ENCODE measurements at places on chromosomes 2 and 18. TPM values are rescaled to one million over a fixed set of nuclear protein-coding genes. Genes with fewer than 3 reads are reported as not detected.

SAG gene
- not detected for total RNA-seq

GLI2 gene
- total RNA-seq: 26.1 TPM

ZRANB3 gene
- 6.1 TPM for total RNA-seq

ROCK2 gene
- 28.1 TPM for total RNA-seq

UGT1A10 gene
- total RNA-seq: 0.49 TPM

CNDP1 gene
- not detected for total RNA-seq

AP1S3 gene
- total RNA-seq: 26.3 TPM

ERBB4 gene
- not detected for total RNA-seq

GALNT13 gene
- 10.7 TPM for total RNA-seq

DNER gene
- 11.1 TPM for total RNA-seq

POTEE gene
- 0.06 TPM for total RNA-seq

RFX8 gene
- not detected for total RNA-seq

RRM2 gene
- total RNA-seq: 245 TPM

YWHAQ gene
- total RNA-seq: 835 TPM

CYTIP gene
- total RNA-seq: not detected

NT5C1B gene
- not detected for total RNA-seq
